Chondrocyte (in vitro differentiated cells): ENCODE measurements at places on chromosomes 7 and 10.

DNA sequence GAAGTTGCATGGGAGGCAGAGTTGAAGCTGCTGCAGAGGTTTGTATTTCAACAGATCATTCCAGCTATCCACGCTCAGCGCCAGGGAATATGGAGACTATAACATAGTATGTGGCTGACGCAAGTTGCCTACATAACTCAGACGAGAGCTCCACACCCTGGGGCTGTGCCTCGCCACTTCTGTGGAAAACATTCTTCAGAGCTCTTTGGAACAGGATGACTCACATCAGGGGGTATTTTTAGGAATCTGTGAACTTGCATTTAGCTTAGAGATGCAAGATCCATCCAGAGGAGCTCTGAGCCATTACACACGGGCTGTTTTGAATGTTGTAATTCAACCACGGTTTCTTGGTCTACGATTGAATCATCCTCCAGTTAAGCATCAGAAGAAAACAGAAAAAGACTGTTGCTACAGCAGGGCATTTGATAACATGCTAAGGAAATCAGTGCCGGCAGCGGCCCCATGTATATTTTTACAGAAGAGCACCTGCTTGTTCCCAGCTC, 481.5 kb upstream of the AKR1E2 start:
- no peak for DNase-seq

- DNase-seq, result no peak
These were observed 44.9 kb downstream of the ZNF783 start for GRCh38 chr7:149306854-149307253.

DNA sequence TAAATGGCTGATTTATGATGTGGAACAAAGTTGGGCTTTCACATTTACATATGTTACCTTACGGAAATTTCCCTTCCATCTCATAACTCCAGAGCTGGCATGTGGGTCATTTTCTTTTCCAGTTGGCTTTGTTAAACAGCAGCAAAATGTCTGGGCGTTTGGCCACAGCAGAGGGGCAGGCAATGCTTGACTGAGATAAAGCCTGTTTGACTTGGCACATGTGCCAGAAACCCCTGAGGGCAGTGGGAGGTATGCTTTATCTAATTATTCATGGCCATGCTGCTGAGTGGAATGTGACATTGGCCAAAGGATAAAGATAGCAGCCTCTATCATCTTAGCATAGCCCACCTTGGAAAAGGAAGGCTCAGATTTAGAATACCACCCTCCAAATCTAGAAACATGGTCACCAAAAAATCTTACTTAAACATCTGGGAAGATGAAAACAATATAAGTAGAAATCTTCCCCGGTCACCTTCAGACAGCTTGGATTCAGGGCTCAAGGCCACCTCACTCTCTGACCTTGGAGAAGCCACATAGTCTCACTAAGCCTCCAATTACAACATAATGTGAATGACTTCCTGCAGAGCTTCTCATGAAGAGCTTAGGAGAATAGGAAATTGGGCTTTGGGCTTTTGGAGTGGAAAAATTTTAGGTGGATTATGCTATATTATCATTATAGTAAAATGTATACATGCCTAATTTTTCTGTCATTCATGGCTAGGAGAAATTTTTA, 101.5 kb downstream of the GRM3 start:
- DNase-seq, result no peak

GRCh38 chr10:29508554-29509244, 126.1 kb downstream of the SVIL start:
- DNase-seq, result no peak

DNA sequence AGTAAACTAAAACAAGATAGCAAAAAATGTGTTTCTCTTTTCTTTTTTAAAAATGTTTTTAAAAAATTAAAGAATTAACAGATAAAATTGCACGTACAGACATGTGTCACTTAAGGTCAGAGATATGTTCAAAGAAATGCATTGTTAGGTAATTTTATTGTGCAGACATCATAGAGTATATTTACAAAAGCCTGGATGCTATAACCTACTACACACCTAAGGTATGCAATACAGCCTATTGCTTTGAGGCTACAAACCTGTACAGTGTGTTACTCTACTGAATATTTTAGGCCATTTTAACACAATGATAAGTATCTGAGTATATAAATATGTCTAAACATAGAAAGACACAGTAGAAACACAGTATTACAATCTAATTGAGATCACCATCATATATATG, 253.1 kb downstream of the PRKG1 start:
- DNase-seq, result no peak
